Caudate nucleus (tissue), 63 donors: ENCODE measurements at places on chromosomes 7 and 10.

- DNase-seq, result no peak
Observed at GRCh38 chr7:95723583-95724180, 48.7 kb upstream of the DYNC1I1 start.

GRCh38 chr10:113527211-113527906 lies 25.5 kb upstream of the HABP2 start:
- DNase-seq, result no peak

- DNase-seq, result no peak
Observed at GRCh38 chr10:75959912-75960311, 528.5 kb downstream of the LRMDA start.

DNA sequence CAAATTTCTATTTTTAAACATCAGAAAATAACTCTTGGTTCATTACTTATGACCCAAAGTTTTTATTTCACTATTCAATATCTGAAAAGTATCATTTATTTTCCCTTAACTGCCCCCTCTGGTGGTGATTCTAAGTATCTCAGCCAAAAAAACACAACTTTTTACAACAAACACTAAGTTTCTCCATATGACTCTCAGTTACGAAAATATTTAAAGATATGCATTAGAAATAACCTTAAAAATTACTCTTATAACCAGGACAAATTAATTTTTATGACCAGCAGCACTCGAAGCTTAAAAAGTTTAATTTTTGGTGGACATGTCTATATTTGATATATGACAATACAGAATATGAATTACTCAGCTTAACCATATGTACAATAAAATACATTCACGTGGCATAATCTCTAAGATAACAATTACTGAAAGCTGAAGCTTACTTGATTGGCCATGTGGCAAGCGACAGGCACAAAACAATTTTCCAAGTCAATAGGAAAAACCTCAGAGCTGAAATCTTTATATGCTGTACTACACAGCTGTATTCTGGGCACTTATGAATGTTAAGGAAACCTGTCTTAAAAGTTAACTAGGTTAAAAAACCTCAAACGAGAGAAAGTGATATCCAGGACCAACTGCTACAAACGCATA lies 2.3 kb downstream of the HNRNPA2B1 start:
- no peak for DNase-seq

GRCh38 chr7:46320956-46321355 lies 399.9 kb upstream of the IGFBP3 start:
- DNase-seq, result no peak

- no peak for DNase-seq
Observed at GRCh38 chr10:34776090-34776690, 38.9 kb downstream of the PARD3 start.

DNA sequence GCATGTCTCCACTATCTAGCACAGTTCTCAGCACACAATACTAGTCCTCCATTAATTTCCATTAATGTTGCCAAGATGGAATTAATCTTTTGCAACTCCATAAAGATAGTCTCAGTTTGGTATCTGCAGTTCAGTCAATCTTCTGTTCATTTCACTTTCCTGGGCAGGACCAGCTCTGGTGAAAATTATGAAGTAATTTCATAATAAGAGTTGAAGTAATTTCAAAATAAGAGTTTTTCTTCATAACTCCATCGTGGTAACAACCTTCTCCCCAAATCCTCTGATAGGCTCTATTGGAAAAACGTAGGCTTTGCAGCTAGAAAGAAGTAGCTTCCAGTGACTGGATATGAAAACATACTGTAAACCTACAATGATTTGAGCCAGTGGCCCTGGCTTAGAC lies 618.2 kb downstream of the TYW1 start:
- no peak for DNase-seq

GRCh38 chr10:14652067-14652466 lies 122.6 kb downstream of the FAM107B start:
- no peak for DNase-seq

DNA sequence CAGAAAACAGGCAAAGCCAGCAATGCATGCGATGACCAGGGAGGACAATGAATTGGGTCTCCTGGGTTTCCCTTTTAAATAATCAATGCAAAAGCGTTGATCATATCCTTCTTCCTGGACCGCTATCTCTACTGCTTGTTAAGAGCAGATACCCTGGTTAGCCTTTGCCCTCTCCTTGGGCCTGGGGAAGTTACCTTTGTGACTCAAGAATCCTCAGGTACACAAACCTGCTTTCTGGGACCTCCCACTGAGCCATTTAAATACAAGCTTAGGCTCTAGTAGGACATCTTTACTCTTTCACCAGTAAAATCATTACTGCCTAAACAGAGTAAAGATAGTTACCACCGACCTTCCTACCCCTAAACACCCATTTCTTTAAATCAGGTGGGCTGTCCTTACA lies 173.9 kb downstream of the WNT2 start:
- no peak for DNase-seq

- no peak for DNase-seq
Observed at GRCh38 chr7:158865977-158866376, 9.6 kb downstream of the DYNC2I1 start.

DNA sequence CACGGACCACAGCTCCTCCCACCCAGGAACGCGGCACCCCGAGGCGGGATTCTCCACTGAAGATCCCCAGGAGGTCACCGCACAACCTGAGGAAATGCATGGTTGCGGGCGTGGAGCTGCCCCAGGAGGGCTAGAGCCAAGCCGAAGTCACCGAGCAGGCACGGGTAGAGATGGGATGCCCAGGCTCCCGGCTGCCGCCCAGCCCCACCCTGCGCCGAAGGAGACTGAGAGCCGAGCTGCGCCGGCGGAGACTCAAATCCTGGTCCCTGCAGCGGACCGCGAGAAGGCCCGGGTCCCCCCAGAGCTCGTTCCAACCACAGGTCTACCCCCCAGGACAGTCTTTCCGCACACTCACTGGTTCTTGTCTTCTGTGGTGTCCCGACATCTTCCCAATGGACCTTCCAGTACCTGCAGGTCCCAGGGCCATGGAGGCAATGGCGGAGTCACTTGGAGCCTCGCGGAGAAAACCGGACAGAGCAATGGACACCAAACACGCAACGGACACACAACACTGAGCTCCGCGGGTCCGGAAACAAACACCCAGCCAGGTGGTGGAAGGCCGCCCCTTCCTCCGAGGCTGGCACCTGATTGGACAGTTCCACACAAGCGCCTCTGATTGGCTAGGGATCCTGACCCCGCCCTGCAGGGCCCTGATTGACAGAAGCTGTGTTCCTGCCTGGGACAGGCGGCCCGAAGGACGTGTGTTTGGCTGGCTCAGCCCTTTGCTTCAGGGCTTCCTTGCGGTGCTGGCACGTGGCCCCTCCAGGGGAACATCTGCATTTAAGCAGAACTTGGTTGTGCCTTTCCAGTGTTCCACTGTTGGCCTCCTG lies 331.9 kb upstream of the NUPR2 start:
- no peak for DNase-seq

DNA sequence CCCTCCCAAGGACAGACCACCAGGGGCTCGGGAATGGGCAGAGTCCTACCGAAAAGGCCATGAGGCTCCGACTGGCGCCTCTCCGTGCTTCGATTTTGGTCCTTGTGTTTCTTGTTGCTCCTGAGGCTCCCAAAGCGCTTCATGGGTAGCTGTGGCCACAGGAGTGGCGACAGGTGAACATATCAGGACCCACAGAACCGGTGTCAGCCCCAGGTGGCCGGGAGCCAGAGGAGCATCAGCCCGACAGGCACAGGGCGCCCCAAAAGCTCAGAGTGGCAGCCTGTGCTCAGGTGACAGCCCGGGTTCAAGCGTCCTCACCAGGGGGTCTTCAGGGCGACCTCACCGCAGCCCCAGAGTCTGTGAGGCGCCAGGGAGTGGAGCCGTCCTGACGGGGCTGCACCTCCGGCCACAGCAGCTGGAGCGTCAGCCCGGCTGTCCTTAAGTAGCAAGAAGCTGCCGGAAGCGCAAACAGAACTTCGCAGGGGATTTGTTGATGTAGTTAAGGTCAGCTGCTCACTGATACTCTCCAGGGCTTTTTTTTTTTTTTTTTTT lies 141.0 kb downstream of the PRKAG2 start:
- DNase-seq, result no peak

- no peak for DNase-seq
Observed at GRCh38 chr10:50224330-50224952, 26.9 kb downstream of the ASAH2 start.

- no peak for DNase-seq
Observed at GRCh38 chr10:19491166-19491565, 325.1 kb upstream of the PLXDC2 start.
